ENCODE measurements at places on chromosomes 4 and X.
A peak's percentile ranks its signal among the peaks of the same experiment; 100 is the strongest.

GRCh38 chr4:108834835-108835384 lies 72.1 kb upstream of the ETNPPL start:
- DNase-seq: no peak

DNA sequence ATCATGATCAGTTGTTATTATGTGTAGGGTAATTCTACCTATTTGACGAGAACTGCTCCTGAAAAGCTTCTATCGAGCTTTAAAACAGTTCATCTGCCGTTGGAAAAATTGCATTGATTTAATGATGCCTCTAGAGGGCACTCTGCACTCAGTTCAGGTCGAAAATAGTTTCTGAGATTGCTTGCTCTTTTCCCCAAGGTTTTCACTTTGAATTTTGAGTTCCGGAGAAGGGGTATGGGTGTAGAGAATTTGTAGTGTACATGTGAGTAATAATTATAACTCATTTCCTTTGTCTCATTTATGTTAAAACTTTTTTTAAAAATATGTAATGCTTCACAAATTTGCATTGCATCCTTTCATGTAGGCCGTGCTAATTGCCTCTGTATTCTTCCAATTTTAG lies 28.4 kb upstream of the TNIP3 start:
- no peak for DNase-seq

DNA sequence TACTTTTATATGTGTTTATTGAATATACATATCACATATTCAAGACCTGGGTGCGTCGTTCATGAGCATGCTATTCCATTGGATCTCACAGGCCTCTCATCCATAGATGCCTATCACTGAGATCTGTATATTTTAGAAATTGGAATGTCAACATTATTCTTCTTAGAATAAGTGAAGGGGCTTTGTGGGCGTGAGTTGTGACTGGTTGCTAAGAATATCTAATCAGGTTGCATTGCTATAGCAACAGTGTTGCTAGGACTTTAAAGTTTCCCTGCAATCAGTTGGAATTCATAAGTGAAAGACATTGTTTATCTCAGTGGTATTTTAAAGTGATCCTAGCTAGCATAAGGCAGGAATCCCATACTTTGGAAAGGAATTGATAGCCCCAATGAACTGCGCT lies 36.7 kb upstream of the ANK2 start:
- DNase-seq: no peak

GRCh38 chrX:56947699-56948098 lies 47.6 kb downstream of the SPIN3 start:
- no peak for DNase-seq

- DNase-seq: peak; percentile 72
Measured at GRCh38 chrX:131778269-131779218, 234.7 kb downstream of the OR13H1 start.

DNA sequence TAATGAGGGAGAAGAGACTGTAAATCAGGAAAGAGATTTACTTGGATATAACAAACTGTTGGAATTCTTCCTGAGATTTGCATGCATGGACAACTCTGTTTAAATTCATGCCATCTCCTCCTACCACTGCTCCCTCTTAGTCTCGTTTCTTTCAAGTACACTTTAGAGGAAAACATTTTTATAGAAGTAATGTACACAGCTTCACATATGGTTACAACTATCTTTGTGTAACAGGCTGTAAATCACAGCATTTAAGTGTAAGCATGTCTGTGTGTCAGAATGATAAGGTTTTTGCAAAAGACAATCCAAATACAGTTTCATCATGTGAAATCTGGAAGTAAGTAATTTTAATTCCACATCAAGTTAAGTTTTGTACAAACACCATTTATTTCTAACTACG lies 21.5 kb upstream of the ENPEP start:
- no peak for DNase-seq

- DNase-seq: no peak
Measured at GRCh38 chr4:56330691-56331090, 56.6 kb downstream of the AASDH start.

- no peak for DNase-seq
Measured at GRCh38 chr4:116202524-116202923, 882.9 kb downstream of the TRAM1L1 start.

DNA sequence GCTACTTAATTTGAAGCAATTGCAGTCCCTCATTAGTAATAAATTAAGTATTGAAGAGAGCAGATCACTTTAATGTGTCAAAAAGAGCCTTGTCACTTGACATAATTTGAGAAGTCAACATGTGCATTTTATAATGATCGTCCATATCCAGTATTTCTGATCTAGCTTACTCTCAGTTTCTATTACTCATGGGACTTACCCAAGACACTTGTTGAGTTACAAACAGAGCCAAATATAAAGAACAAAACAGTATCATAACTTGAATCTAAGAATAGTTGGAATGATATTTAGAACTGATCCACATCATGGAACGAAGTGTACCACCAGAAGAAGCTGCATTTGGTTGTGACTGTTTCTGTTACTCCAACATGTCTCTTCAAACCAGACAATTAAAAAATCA lies 54.7 kb downstream of the SLITRK4 start:
- no peak for DNase-seq

- DNase-seq: no peak
Measured at GRCh38 chr4:104811727-104812126, 317.0 kb upstream of the CXXC4 start.

- DNase-seq: no peak
Measured at GRCh38 chr4:112270640-112271421, 14.9 kb downstream of the TIFA start.

- no peak for DNase-seq
Measured at GRCh38 chr4:132065940-132066495, 1083.1 kb upstream of the PCDH10 start.

GRCh38 chr4:17934286-17934685 lies 87.3 kb downstream of the LCORL start:
- DNase-seq: no peak

- no peak for DNase-seq
Measured at GRCh38 chr4:39227906-39228305, 45.6 kb downstream of the WDR19 start.

GRCh38 chr4:86841309-86841708 lies 7.9 kb downstream of the SLC10A6 start:
- DNase-seq: no peak

DNA sequence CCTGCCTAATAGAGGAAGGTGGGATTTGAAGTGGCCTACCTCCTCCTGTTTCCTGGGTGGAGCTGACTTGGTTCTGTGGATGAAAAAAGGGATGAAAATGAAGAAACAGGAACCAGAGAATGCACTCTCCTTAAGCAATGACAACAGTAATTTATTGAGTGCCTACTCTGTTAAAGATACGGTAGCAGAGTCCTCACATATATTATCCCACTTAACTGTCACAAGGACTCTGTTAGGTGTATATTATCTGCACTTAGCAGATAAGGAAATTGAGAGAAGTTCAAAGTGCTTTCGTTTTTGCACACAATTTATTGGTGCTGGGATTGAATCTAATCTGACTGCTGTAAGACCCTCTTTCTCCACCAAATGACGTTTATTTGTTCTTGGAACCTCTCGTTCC lies 301.2 kb downstream of the PACRGL start:
- no peak for DNase-seq

- DNase-seq: no peak
Measured at GRCh38 chrX:120457766-120458180, 11.3 kb downstream of the LAMP2 start.

GRCh38 chr4:182901337-182901736 lies 15.8 kb downstream of the DCTD start:
- DNase-seq: no peak

- no peak for DNase-seq
Measured at GRCh38 chr4:145497199-145498149, 15.8 kb downstream of the SMAD1 start.

DNA sequence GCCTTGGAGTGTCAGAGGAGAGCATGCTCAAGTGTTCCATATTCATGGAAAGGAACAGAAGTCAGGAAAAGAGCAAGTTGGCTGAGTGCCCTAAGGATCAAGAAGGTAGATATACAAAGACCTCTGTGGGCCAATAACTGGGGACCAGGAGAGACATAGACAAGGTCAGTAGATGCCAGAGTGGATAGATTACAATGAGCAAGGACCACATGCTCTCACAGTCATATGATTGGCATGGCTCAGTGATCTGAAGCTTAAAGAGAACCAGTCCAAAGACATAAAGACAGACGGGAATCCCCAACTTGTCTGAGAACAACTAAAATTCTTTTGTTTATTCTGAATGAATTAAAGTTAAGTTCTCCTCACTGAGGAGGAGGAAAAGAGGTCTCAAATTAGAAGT lies 289.7 kb downstream of the HS3ST1 start:
- DNase-seq: no peak

DNA sequence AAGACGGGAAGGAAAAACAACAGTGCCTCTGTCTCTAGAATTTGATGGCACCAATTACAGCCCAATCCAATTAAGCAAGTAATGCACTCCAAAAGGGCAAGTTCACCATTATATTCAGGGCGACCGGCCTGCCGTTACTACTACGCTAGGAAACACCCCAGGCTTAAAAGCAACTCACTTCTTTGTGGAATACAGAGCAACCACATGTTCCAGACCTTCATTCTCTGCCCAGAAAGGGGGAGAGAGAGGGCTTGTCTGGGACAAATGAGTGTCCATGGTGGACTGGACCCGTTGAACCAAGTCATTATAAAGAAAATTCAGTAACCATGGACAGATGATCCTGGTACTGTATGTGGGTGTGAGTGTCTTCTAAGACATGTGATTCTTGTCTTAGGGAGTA lies 1.6 kb downstream of the KDR start:
- no peak for DNase-seq

- no peak for DNase-seq
Measured at GRCh38 chrX:22526339-22526738, 253.6 kb downstream of the CBLL2 start.

- DNase-seq: no peak
Measured at GRCh38 chrX:128464116-128464515, 411.9 kb upstream of the ACTRT1 start.

DNA sequence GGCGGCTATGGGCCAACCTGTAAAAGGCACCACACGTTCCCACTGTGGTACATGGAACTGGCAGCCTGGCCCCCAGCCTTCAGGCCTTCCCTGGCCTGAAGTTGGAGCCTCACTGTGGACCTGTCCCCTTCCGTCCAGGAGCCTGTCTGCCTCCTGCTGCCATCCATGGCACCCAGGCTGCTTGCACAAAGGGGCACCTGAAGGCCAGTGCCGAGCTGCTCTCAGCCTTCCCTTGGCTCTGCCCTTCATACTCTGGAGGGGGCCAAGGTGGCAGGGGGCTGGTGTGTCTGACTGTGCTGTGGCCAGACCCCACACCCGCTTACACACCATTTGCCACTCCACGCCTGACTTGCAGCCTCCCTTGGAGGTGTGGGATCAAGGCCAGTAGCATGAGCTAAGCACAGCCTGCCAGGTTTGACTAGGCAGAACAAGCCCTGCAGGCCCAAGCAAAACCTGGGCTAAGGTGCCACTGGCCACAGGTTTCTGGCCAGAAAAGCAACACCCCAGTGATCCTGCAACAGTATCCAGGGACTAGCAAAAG lies 17.3 kb upstream of the GIMD1 start:
- no peak for DNase-seq

DNA sequence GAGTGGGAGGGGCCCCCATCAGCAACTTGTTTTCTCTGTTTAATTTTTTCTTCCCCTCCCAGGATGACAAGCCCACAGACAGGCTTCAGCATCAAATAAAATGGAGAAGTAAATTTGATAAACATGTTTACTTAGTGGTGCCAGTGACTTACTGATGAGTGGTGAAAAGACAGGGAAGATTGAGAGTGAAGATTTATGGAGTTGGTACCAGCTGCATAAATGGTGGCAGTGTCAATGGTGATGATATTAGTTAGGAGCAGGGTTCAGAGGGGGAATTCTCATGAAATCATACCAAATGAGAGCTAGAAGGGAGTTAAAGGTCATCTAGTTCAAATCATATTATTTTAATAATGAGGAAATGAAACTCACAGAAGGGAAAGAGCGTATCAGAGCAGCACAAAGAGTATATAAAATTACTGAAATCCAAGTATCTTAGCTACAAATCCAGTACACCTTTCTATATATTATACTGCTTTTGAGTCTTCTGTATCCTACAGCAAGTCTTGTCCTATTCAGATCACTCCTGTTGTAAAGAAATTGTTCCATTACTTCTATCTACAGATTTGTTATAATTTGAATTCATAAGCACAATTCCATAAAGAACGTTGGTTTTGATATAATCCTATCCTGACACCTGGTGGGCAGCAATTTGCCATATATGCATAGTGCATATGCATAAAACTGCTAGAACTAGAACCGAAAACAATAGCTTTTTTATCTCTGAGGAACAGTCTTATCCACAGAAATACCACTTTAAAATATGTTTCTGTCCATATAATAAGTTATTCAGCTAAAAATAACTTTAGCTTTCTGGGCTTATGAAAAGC lies 5.0 kb downstream of the P2RY10 start:
- DNase-seq: no peak

DNA sequence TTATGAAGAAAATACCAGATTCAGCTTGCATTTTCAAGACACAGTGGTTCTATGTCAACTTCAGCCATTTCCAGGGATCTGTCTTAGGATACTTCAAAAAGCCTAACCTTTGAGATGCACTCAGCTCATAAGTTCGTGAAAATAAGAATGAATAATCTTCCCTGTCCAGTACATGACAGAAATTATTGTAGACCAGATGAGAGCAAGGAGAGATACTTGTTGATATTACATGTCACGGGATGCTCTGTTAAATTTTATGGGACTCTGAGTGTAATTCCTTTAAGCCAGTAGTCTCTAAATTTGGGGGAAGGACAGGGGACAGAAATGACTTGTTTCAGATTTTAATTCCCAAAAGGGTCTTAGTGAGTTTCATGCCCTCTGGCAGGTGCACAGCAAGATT lies 8.8 kb downstream of the TBL1X start:
- no peak for DNase-seq

GRCh38 chr4:18034099-18034498 lies 12.5 kb upstream of the LCORL start:
- no peak for DNase-seq

GRCh38 chrX:107673933-107674479 lies 45.7 kb downstream of the PRPS1 start:
- DNase-seq: peak; percentile 92

GRCh38 chr4:26753617-26754016 lies 107.0 kb upstream of the STIM2 start:
- no peak for DNase-seq

DNA sequence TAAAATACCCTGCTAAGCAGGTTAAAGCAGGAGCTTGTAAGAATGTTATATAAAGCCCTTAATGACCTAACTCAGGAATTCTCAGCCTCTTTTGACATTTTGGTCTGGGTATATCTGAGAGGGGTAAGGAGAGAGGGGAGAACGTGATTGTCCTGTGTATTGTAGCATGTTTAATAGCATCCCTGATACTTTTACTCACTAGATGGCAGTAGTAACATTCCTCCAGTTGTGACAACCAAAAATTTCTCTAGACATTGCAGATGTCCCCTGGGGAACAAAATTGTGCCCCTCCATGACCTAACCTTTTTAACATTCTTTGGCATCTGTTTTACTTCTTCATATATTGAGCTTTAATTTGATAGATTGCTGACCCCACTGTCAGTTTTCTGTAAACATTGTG lies 17.9 kb downstream of the SMARCA5 start:
- DNase-seq: no peak

DNA sequence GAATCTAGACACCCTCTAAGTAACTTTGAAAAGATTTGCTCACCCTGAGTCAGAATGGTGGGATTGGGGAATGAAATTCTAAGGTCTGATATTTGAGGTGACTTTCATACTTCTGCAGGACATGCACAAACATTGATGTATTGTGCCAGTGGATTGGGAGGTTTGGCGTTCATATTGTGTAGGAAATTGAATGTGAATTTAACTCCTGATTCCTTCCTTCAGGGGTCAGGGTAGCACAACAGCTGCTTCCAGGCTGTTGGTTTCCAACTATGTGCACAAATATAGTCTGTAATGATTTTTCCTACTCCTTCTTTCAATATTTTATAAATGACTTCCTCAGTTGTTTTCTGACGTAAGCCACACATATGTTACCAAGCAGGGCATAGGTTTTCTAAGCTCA lies 3.1 kb downstream of the IL1RAPL1 start:
- no peak for DNase-seq

All from left colon (tissue), 2 donors.